ENCODE measurements at places on chromosomes 3 and 15. TPM values are rescaled to one million over a fixed set of nuclear protein-coding genes. Genes with fewer than 3 reads are reported as not detected.

The RASL12 gene
- total RNA-seq: under 0.01 TPM

The ALPK3 gene
- under 0.01 TPM for total RNA-seq

The SHISA5 gene
- 88.6 TPM for total RNA-seq

The COPG1 gene
- 446 TPM for total RNA-seq

The TRIM42 gene
- not detected for total RNA-seq

- DNase-seq: no peak
Observed at GRCh38 chr3:61739640-61740039, 178.3 kb downstream of the PTPRG start.

- DNase-seq: no peak
Observed at GRCh38 chr15:40871749-40872617, 2.1 kb downstream of the RHOV start.

- peak; percentile 84 for DNase-seq
Observed at GRCh38 chr15:76674883-76675282, 230.3 kb downstream of the SCAPER start.

DNA sequence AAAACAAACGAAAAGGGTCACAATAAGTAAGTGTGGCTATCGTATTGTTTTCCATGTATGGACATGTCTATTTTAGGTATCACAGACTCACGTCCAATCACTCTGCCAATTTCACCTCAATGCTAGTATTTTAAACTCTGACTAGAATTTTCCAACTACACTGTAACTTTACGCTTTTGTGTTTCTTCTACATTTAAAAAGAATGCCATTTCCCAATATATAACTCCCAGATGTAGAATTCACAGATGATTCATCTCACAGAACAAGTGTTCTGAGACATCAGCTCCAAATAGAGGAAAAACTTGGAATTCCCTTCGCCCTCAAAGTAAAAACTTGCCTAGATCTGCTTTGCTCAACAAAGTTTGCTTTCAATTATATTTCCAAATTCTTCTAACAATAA is 14.2 kb downstream of the LRIG1 start:
- peak; percentile 89 for DNase-seq

Measured in IMR-90 (cell line).